ENCODE measurements at places on chromosomes 4 and X. TPM values are rescaled to one million over a fixed set of nuclear protein-coding genes. Genes with fewer than 3 reads are reported as not detected.

POLN gene
- 2.8 TPM for total RNA-seq

MXRA5 gene
- not detected for total RNA-seq

TMEM255A gene
- total RNA-seq = not detected

MAGEB1 gene
- not detected for total RNA-seq

ALPK1 gene
- total RNA-seq = 20.3 TPM

DSPP gene
- not detected for total RNA-seq

PLK4 gene
- total RNA-seq = 8.9 TPM

MAGEB10 gene
- not detected for total RNA-seq

PHF8 gene
- total RNA-seq = 22.5 TPM

RS1 gene
- total RNA-seq = not detected

AREG gene
- 1,402 TPM for total RNA-seq

CDKL2 gene
- 0.42 TPM for total RNA-seq

SSX4 gene
- total RNA-seq = not detected

KLHL34 gene
- not detected for total RNA-seq

FGG gene
- 3.2 TPM for total RNA-seq

TMEM156 gene
- 7.0 TPM for total RNA-seq

PWWP3B gene
- 0.26 TPM for total RNA-seq

HSD17B13 gene
- total RNA-seq = not detected

TCEAL8 gene
- total RNA-seq = 22.1 TPM

ZFYVE28 gene
- 1.6 TPM for total RNA-seq

RP2 gene
- total RNA-seq = 5.4 TPM

ZNF157 gene
- total RNA-seq = not detected
